Fibroblast of skin of right quadriceps (primary cell): ENCODE measurements at places on chromosomes 3 and 15.

- DNase-seq = peak; percentile 71
Observed at GRCh38 chr3:68988740-68989139, 24.7 kb downstream of the EOGT start.

DNA sequence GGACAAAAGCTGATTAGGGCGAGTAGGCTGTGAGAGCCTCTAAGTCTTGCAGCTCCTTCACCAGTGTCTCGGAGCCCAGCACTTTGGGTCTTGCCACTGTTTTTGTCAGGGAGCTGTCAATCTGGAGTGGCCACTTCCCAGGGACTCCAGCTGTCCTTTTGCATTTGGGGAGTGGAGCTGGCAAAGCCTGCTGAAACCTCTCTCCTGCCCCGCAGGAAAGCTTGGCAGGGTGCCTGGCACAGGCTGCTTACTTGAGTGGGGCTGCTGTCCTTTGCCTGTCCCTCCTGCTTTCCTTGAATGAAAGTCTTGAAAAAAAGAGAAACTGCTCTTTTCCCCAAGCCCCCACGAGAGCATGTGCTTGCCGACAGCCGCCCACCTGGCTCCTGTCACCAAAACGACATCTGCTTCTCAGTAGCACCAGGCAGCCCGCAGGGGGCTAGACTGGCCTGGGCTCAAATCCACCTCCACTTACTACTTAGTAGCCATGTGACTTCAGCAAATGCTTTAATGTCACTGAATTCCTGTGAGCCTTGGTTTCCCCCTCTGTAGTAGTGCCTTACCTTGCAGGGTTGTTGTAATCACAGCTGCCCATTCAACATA lies 13.7 kb downstream of the USP13 start:
- DNase-seq = no peak

DNA sequence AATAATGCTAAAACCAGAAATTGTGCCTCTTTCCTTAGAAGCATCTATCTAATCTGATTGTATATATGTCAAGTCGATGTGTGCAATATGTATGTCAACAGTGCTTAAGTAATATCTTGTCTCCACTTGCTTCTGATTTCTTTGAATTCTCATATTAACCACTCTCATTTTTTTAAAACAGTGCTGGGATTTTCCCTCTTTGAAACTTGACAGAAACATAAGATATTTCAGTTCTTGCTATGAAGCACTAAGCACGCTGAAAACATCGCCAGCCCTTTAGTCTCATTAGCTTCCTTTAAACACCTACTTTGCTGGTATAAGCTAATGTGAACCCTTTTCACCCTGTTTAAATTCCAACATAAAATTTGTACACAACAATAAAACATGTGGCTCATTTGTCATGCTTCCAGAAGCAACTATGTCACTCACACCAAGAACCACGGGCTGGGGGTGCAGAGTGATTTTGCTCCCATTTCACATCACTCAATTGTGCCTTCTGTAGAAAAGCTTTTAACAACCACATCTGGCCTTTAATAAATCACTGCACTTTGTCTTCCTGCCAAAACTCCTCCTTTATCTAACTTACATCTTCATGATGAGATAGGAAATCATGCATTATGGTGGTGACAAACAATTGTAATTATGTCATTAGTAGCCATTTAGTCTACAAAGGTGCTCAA lies 185.2 kb downstream of the FOXP1 start:
- DNase-seq = no peak

- DNase-seq = no peak
Observed at GRCh38 chr15:100183921-100184495, 157.8 kb downstream of the ADAMTS17 start.

DNA sequence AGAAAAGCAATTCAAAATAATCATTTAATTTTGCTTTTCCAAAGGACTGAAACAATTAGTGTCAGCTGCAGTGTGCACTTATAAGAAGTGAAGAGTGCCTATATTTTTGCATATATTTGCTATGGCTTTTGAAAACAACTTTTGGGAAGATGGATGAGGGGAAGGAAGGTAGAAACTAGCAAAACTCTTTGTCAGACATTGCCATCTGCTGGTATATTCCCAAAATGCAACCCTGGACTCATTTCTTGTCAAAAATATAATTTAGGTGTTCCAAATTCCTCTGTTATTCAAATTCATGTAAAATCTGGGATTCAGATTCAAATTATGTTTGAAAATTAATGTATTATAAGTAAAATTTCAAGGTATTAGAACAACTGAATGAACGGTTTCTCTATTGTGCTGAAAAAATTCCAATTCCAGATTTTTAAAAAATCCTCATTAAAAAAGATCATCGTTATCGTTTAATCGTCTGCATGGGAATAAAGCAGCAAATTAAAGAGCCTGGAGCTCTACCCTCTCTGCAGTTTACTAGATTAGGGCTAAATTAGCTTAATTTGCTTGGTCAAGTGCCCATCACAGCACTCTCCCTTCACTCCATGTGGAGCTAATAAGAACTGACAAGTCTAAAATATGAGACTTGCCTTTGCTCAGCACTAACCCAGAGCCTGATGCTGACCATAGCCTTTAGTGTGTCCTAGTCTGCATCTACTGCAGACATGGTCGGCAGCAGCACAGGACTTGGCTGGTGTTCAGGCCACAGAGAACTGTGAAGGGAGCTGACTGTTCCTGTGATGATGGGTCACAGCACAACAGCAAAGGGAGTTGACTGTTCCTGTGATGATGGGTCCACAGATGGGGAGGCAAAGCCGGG lies 67.9 kb upstream of the MITF start:
- peak; percentile 26 for DNase-seq

- no peak for DNase-seq
Observed at GRCh38 chr3:128367761-128368160, 98.9 kb downstream of the DNAJB8 start.

- DNase-seq = peak; percentile 35
Observed at GRCh38 chr3:124407260-124407659, 323.0 kb upstream of the UMPS start.

GRCh38 chr3:47359323-47359722 lies 21.5 kb upstream of the PTPN23 start:
- DNase-seq = no peak

DNA sequence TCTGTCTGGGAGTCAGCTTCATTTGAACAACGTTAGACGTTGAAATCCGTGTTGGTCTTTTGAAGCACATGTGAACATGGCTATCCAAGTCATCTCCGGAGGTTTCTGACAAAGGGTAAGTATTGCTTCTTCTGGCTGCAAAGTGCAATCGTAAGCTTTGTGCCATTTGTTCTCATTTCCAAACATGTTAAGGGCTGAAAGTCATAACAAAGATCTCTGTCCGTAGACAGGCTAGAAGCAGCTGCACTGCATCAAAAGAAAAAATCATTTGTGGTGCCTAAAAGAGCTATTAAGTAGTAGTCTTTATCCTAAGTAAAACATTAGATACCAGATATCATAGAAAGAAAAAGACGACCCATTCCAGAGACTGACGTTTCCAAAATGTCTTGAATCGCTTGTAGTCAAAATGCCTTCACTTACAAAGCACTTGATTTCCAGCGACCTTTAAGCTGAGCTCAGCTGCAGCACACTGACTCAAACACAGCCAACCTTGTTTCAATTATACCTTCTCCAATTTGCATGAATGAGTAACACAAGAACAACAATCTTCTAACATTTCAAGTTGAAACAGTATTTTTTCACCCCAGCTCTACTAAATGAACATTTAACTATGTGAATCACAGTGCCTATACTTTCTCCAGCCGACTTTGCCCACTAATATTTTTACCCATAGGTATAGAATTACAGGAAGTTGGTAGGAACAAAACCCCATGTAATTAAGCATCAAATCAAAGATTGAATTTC lies 76.6 kb downstream of the NEDD4 start:
- peak; percentile 89 for DNase-seq

GRCh38 chr3:151852074-151852811 lies 21.2 kb upstream of the SUCNR1 start:
- no peak for DNase-seq

DNA sequence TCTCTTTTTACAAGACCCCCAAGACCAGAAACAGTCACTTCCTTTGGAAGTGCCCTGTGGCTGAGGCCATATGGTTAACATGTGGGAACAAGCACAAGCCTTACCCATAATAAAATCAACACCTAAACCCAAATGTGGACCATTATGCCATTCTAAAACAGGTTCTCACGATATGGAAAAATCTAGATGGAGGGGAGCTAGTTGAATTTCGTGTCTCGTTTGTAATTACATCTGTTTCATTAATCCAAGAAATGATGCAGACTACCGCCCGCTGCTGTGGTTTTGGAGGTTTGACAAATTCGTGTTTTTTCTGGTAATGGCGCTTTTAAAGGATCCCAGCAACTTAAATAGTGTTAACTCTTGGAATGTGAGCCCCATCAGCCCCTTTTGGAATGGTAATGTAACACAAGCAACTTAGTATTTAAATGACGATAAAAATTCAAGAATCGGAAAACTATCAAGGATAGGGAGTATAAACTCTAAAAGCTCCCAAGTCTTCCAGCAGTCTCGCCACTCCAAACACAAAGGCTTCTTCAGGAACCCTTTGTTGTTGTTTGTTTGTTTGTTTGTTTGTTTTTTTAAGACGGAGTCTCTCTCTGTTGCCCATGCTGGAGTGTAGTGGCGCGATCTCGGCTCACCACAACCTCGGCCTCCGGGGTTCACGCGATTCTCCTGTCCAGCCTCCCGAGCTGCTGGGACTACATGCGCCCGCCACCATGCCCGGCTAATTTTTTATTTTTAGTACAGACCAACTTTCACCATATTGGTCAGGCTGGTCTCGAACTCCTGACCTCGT lies 1.1 kb downstream of the CNBP start:
- DNase-seq = peak; percentile 65

DNA sequence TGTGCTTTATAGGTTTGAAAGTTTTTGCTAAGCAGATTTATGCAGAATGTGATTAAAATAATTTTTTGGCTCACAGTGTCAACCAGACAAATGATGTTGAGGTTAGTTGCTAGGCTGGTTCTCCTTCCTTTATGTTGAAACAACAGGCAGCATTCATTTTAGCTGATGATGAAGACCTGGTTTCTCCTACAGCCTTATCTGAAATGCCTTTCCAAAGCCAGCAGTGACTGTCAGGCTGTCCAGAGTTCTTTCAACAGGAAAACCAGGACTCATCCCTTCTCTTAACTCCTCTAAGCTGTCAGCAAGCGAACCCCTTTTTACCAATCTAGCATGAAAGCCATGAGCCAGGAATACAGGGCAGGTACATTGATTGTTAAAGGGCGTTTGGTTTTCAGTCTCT lies 84.1 kb downstream of the ZNF609 start:
- no peak for DNase-seq

DNA sequence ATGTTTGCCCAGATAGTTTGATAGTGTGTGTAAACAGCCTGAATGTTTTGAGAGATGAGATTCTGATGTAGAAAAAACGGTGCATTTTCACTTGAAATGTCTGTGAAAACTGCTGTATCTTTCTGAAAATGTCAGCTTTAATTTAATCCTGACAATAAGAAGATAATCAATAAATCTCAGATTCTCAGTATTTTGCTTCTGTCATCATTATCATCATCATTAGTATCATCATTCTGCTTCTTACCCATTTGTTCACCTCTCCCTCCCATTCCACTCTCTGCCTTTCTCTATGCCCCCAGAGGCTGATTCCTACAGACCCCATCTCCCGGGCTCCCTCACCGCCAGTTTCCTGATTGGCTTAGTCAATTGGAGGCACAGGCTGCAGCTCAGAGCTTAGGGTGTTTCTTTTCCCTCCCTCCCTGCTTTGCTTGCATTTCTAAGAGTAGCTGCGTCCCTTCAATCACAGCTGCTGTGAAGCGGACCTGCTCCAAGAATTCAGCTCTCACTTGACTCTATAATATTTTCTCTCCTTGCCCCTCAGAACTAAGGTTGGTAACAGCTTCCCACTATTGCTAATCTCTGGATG lies 8.2 kb upstream of the SNTN start:
- DNase-seq = no peak

GRCh38 chr3:189652042-189652441 lies 20.9 kb downstream of the TP63 start:
- DNase-seq = peak; percentile 6

GRCh38 chr3:22292681-22293080 lies 541.7 kb upstream of the ZNF385D start:
- DNase-seq = no peak

DNA sequence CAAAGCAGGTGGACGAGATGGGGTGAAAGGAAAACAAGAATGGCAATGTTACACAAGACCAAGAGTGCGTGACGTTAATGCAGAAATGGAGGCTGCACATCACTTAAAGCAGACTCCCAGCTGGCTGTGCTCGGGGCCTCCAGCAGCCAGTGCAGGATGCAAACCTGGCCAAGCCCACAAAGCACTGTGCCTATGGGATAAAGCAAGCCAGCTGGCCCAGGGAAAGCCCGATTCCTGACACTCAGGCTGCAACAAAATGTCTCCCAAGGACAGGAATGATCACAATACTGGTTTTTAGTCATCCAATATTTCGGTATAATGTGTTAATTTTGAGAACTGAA lies 86.2 kb downstream of the SEC22A start:
- no peak for DNase-seq

- DNase-seq = no peak
Observed at GRCh38 chr3:101852983-101853840, 3.9 kb downstream of the NFKBIZ start.

- no peak for DNase-seq
Observed at GRCh38 chr3:197333901-197334639, 35.7 kb upstream of the DLG1 start.

GRCh38 chr3:42778644-42779043 lies 5.6 kb upstream of the CCDC13 start:
- no peak for DNase-seq

- DNase-seq = no peak
Observed at GRCh38 chr3:84621823-84622222, 337.0 kb upstream of the CADM2 start.

DNA sequence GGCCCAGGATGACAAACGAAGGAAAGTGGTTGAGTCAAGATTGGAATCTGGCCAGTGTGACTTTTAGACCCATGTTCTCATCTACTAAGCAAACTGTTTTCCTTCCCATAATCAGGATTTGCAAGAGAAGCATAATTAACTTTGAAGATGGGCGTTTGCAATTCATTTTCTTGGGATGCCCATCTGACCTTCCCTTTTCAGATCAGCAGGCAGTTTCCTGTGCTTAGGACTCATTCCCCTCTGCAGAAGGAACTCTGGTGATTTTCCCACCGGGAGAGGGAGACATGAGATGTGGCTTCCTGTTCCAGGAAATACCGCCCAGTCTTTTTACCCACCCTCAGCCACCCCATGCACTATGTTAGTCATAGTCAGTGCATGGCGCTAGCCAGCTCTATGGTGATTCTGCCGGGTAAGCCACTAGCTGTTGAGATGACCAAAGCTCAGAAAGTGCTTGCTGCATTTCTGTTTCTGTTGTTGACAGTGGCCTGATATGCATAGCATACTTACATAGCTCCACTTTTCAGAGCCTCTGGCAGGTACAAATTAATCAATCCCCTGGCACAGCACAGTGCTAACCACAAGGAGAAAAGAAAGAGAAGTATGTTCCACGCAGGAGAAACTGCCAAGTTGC lies 129.4 kb downstream of the VGLL4 start:
- DNase-seq = peak; percentile 89

- no peak for DNase-seq
Observed at GRCh38 chr3:5634411-5634810, 446.9 kb downstream of the EDEM1 start.
